Right kidney (tissue), 9 donors: ENCODE measurements at places on chromosomes 12 and 14.

DNA sequence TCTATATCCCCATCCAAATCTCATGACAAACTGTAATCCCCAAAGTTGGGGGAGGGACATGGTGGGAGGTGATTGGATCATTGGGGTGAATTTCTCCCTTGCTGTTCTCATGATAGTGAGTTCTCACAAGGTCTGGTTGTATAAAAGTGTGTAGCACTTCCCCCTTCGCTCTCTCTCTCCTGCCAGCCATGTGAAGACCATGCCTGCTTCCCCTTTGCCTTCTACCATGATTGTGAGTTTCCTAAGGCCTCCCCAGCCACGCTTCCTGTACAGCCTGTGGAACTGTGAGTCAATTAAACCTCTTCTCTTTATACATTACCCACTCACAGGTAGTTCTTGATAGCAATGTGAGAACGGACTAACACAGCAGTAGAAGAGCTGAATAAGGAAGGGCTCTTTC is 62.6 kb upstream of the VASH1 start:
- no peak for DNase-seq

DNA sequence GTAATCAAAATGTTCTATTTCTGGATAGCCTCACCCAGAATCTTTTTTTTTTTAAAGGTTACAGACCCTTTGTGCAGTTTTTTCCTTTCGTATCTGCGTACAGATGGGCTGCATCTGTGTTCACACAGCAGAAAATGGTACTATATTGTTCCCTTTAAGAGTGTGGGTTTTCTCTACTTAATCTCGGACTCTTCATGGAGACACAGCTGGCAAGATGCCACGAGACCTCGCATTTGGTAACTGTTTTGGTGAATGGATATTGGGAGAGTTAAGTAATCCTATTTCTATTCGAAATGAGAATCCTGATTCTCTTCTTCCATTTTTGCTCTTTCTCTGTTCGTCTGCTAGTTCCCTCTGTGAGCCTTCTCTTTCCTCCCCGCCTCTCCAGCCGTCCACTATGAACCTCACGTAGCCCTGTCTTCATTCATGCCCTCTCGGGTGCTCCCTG is 85.7 kb downstream of the SAMD4A start:
- DNase-seq = no peak

- no peak for DNase-seq
Observed at GRCh38 chr14:102225936-102226335, 79.0 kb downstream of the MOK start.

DNA sequence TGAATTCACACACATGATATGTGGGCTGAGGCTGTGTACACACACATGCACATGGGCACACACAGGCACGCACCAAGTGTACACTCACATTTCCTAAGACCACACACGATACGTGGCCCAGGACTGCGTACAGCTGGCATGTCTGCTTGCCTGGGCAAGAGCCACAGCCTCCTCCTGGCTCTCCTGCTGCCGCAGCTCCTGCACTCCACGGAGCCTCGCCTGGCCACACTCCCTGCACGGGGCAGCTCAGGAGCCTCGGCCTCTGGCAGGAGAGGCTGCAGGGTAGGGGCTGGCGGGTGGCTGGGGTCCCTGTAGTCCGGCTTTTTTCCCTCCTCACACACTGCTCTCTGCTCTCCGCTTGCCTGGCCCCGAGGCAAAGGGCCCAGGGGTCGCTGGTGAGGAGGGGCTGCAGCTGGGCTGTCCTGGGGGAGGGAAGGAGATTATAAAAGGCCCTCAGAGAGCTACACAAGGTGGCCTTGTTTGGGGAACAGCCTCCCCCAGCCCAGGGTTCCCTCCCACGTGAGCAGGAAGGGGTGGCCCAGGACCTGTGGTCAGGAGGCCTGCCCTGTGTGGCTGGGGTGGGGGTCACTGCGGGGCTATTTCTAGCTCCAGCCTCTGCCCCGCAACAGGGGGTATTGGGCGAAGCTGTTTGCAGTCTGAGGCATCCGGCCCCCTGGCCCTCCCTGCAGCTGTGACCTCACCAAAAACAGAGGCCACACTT is 89.0 kb upstream of the SFSWAP start:
- no peak for DNase-seq

DNA sequence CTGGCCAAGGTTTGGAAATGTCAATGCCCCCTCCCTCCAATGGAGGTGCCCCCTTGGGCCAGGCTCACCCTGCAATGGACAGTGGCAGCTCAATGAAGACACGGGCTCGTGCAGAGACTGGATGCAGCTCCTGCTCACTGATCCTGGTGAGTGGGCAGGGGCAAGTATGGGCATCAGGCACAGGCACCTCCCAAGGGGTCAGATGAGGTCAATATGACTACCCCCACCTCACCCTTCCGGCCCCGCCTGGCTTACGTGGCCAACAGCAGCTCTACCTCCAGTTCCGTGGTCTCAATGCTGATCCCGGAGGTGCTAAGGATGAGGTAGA is 13.6 kb downstream of the ITGA7 start:
- no peak for DNase-seq

DNA sequence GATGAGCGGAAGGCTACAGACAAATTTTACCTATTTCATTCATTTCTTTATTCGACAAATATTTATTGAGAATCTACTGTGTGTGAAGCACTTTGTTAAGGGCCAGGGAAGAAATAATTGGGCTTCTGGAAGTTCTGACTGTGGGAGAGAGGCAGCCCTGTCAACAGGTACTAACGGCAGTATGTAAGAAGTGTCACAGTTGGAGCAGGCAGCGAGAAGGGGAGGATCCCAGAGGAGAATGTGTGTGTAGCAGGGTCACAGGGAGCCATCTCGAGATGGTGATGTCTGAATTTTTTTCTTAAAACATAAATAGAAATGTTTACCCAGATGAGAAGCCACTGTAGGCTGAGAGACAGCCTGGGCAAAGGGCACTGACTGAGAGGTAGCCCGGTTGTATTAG is 163.3 kb upstream of the SLC38A2 start:
- DNase-seq = no peak

DNA sequence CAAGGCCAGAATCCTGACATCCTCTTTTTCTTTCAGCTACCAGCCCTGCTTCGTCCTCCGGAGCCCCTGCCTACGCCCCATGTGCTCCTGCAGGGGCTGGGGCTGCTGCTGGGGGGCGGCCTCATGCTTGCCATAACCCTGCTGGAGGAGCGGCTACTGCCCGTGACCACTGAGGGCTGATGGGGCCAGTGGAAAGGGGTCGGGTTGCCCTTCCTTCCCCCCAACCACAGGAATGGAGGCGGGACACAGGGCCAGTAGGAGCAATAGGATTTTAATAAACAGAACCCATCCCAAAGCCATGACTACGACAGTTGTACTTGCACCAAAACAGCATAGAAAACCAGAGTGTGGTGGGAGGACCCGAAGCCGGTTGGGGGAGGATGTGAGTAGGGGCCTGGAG is 7.7 kb downstream of the SLC39A5 start:
- DNase-seq = no peak

GRCh38 chr12:54419088-54419887 is at the start of gene ITGA5:
TSS of gene ITGA5 (minus strand) at chr12:54419266. CDS start at chr12:54419198, 68 bp downstream.
- DNase-seq = peak; percentile 66

DNA sequence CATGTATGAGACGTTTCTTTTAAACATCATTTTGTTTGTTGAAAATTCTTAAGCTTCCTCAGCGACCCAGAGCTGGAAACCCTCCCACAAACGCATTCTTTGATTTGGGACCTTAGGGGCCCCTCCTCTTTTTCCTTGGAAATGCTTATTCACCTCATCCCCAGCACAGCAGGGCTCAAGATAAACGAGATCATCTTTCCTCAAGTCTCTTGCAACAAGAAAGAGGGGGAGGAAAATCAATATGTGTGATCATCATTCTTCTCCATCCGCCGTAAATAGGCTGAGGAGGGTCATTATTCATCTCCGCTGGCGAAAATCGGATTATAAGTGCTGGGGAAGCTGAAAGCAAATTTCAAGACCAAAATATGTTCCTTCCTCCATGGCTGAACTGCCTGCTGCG is 1415.2 kb downstream of the AACS start:
- DNase-seq = no peak

DNA sequence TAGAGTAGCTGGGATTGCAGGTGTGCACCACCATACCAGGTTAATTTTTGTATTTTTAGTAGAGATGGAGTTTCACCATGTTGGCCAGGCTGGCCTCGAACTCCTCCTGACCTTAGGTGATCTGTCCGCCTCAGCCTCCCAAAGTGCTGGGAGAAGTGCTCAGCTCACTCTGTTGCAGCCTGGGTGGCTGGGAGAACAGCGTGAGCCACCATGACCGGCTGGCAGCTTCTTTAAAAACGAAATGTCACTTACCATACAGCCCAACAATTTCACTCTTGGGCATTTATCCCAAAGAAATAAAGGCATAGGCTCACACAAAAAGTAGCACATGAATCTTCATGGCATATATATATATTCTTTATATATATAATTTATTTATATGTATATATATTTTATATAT is 4.7 kb upstream of the CFAP73 start:
- no peak for DNase-seq

GRCh38 chr14:40058901-40059897 is 627.0 kb upstream of the FBXO33 start:
- peak; percentile 8 for DNase-seq

GRCh38 chr12:49026678-49027480 is 8.3 kb upstream of the PRKAG1 start:
- DNase-seq = no peak

GRCh38 chr12:3468329-3468728 is 22.7 kb upstream of the PRMT8 start:
- no peak for DNase-seq

DNA sequence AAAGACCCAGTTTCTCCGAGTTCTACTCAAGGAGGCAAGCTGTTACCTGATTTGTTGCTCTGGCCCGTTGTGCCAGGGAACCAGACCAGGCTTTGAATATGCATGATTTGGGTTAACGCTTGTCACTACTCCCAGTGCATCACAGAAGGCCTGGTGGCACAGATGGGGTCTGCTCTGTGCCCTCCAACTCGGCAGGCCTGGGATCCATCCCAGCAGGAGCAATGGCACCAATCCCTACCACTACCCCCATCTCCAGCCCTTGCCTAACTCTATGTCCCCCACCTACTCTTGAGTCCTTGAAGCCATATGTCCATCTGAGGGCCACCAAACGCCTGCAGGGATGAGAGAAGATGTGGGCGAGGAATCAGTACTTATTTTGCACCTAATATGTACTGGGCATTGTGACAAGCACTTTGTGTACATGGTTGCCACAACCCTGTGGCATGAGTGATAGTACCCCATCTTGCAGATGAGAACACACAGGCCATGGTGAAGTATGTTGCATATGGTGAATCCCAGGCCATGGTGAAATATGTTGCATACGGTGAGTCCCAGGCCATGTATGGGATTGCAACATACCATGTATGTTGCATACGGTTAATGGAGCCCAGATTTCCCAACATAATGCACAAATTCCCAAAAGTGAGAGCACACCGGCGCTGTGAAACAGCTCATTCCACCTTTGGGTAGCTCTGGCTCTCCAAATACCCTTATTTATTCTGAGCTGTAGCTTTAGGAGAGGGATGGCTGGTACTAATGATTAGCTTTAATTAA is 102.7 kb downstream of the NTF3 start:
- DNase-seq = no peak

DNA sequence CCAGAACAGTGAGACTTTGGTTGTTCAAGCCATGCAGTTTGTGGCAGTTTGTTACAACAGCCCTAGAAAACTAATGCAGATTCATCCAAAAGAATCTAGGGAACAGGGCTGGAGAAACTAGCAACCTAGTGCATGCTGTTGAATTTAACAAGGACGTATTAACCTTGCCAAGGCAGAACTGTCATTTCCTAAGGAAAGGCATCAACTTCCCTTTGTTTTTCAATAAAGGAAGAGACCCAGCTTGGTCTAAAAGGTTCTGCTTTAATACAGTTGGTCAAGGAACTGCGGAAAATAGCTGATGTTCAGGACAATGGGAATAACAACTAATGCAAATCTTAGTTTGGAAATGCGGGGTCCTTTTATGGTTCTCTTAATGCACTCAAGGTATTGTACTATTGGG is 11.5 kb downstream of the AK7 start:
- DNase-seq = no peak

DNA sequence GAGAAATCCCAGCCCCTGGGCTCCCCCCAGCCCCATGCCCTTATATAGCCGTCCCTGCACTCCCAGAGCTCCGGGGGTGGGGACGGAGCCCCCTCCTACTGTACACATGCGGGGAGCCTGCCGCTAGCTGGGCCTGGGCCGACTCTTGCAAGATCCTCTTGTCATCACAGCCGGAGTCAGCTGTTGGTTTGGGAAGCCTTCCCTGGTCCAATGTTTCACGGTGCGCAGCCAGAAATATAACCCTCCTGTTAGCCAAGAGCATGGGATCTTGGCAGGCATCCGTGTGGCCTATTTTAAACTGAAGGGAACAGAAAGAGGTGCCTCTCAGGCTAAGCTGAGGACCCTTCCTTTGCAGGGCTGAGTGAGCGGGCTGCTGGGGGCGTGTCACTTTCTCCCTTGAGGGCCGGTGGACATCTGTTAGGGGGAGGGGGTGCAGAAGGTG is 175.3 kb downstream of the TSPAN9 start:
- DNase-seq = no peak

- no peak for DNase-seq
Observed at GRCh38 chr14:42673963-42674362, 1067.3 kb downstream of the LRFN5 start.

- DNase-seq = no peak
Observed at GRCh38 chr12:31011336-31011735, 62.3 kb upstream of the DDX11 start.

GRCh38 chr14:85514487-85514886 is 15.5 kb upstream of the FLRT2 start:
- no peak for DNase-seq

- DNase-seq = no peak
Observed at GRCh38 chr12:110794623-110795280, 52.0 kb upstream of the CCDC63 start.

DNA sequence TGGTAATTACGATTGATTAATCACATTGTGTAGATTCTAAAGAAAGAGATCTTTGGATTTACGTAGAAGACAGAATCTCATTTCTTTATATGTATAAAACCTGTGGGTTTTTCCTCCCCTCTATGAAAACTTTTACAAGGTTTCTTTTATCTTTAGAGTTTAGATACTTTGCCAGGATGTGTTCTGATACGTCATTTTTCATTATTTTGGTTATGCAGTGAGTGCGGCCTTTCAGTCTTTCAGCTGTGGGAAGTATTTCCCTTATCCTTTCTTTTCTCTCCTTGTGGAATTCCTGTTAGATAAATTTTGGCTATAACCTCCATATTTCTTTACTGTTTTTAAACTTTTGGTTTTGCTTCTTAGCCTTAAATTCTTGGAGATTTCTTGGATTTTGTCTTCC is 92.7 kb downstream of the TTLL5 start:
- no peak for DNase-seq
